Stimulated activated CD4-positive, alpha-beta T cell treated with anti-CD3 and anti-CD28 coated beads, TNF-alpha, amount 100 ng/mL, for 1 hour (primary cell): ENCODE measurements at places on chromosomes 4 and X.

DNA sequence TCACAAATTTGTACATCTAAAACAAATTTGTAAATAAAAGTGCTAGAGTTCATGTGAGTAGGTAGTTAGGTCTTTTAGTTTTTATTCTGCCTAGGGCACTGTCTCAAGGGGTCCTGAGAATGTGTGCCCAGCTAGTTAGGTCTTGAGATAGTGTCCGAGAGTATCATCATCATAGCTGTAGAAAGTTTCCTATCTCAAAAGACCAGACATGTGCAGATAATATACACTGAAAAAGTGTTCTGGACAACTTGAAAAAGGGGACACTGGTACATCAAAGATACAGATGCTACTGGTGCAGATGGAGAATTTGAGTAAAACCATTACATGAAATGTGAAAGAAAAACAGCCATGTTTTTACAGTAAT is 1.8 kb upstream of the ZCCHC4 start:
- DNase-seq = no peak

DNA sequence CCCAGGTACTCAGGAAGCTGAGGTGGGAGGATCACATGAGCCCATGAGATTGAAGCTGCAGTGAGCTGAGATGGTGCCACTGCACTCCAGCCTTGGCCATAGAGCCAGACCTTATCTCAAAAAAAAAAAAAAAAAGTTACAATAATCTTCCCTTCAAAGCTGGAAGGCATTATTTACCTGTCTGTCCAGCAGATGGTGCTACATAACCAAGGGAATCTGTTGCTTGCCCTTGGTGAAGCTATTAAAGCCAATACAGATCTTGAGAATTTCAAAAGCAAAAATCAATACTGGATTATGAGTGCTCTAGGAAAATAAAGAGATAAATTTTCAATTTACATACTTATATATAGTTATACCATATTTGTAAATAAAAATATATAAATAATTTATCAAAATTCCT is 25.9 kb downstream of the PKD2 start:
- no peak for DNase-seq

DNA sequence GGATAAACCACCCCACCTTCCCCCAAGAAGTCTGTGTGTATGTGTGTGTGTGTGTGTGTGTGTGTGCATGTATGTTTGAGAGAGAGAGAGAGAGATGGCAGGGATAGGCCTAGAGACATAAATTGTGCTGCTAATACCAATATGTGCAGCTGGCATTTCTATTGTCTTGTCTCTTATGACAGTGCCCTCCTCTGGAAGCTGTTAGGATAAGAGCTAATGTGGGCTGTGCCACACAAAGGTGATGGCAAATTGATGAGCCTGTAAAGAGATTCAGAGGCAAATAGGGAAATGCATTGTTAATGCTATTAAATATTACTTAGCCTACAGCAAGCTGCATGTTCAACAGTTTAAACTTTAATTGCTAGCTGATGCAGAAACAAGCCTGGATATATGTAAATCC is 332.0 kb downstream of the NKX6-1 start:
- no peak for DNase-seq

DNA sequence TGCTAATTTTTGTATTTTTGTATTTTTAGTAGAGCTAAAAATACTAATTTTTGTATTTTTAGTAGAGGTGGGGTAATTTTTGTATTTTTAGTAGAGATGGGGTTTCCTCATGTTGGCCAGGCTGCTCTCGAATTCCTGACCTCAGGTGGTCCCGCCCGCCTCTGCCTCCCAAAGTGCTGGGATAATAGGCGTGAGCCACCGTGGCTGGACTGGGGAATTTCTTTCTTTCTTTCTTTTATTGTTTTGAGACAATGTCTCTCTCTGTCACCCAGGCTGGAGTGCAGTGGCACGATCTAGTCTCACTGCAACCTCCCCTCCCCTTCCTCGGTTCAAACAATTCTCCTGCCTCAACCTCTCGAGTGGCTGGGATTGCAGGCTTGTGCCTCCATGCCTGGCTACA is 83.0 kb downstream of the FAM193A start:
- DNase-seq = no peak

- DNase-seq = peak; percentile 67
These were observed 354 bp upstream of the TEC start for GRCh38 chr4:48269861-48270522.

- no peak for DNase-seq
These were observed 2052.9 kb downstream of the ARAP2 start for GRCh38 chr4:34191443-34191842.

GRCh38 chrX:9392445-9392844 is 72.4 kb upstream of the TBL1X start:
- DNase-seq = no peak

DNA sequence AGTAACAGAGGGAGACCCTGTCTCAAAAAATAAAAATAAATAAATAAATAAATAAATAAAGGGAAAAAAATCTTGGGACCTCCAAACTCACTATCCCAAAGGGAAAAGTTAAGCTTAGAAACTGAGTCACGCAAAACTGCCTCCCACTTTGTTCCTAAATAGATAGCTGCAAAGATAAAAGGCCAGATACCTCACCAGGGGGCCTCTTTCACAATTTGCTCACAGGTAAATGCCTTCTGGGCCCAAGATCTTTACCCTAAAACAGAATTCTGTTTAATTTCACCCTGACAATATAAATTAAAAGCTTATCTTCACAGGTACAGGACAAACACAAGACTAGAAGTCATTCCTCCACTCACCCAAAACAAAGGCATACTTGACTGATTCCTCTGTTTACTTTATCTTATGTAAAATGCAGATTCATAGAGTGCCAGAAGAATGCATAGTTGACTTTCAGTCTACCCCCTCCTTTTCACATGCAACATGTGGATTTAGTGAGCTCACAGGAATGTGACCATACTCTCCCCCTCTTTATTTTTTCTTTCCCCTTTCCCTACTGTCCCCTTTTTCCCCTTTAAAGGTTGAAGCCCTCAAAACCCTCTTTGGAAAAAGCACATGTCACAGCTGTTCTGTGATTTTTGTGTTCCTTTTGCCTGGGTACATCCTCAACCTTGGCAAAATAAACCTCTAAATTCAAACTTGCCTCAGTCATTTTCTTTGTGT is 23.4 kb downstream of the ELF2 start:
- DNase-seq = no peak
